ENCODE measurements at places on chromosomes 7 and 10.

GRCh38 chr7:124765401-124766352 lies at the start of gene GPR37:
TSS of gene GPR37 (minus strand) at chr7:124765792. CDS start at chr7:124764976, 816 bp downstream.
- peak; percentile 48 for DNase-seq

GRCh38 chr10:7458556-7458955 lies 47.7 kb upstream of the SFMBT2 start:
- DNase-seq = no peak

GRCh38 chr10:132691711-132692153 lies 94.2 kb downstream of the NKX6-2 start:
- DNase-seq = no peak

GRCh38 chr7:70589010-70589409 lies 542.9 kb upstream of the GALNT17 start:
- DNase-seq = no peak

- peak; percentile 41 for DNase-seq
Measured at GRCh38 chr10:122121059-122121458, 132.1 kb downstream of the TACC2 start.

- no peak for DNase-seq
Measured at GRCh38 chr7:127189074-127189473, 63.7 kb downstream of the GRM8 start.

DNA sequence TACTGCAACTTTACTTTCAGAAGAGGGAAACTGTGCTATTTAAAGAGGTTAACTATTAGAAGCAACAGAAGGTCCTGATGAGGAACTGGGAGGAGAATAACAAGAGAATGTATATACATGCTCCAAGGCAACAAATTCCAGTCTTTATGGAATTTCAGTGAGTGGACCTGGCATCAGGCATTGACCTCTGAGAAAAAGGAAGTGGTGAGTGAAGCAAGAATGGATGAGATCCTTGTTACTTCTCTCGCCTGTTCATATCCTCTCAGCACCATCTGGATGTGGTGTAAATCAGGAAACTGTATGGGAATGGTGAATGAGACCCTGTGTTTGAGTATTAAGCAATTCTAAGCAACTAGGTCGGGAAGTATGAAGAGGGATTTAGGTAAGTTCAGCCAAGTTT lies 30.3 kb upstream of the KBTBD2 start:
- DNase-seq = no peak

GRCh38 chr10:12221323-12222298 lies 25.6 kb downstream of the CDC123 start:
- DNase-seq = no peak

Measured in stomach (tissue), 19 donors.